ENCODE measurements at places on chromosomes 7 and 10.

- peak; percentile 50 for DNase-seq
These were observed 62.7 kb upstream of the RNF32 start for GRCh38 chr7:156577645-156578577.

DNA sequence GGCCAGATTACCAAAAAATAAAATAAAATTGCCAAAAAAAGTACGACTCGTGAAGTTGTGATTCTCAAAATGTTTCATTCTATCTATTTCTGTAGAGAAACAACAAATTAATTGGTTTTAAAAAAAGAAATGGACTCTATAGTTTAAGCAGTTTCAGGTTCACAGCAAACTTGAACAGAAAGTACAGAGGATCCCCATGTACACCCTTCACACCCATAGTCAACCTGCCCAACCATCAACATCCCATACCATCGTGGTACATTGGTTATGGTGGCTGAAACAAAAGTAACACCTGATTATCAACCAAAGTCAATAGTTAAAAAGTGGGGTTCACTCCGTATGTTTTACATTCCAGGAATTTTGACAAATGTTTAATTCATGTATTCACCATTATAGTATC, 496.1 kb downstream of the ANKRD7 start:
- no peak for DNase-seq

- no peak for DNase-seq
These were observed 98.1 kb downstream of the LRRC4 start for GRCh38 chr7:127933146-127933545.

DNA sequence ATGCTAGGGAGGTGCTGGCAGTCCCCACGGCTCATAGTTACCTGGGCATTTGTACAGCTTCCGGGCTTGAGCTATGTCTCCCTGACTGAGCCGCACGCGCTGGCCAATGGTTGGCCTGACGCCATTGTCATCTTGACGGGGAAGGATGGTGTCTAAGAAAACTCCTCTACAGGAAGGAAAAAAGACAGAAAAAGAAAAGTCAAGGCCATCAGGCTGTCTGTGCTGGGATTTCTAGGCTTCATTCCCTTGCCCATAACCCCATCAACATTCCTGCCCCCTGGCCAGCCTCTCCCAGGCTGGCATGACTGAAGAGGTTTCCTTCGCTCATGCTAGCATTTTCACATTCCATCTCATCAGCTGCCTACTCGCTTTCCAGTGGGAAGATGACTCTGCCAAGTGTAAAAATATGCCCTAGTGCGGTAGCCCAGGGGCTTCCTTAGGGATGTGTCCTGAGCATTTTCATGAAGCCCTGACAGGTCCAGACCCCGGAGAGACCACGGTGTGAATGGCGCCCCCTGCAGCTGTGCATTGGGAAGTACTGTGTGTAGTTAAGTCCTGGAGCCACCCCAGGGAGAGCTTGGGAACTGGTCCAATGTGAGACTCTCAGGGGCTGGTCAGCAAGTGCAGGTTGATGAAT, 54.5 kb upstream of the OPALIN start:
- DNase-seq: no peak

GRCh38 chr7:1925349-1925748, 255.3 kb downstream of the ELFN1 start:
- peak; percentile 46 for DNase-seq

DNA sequence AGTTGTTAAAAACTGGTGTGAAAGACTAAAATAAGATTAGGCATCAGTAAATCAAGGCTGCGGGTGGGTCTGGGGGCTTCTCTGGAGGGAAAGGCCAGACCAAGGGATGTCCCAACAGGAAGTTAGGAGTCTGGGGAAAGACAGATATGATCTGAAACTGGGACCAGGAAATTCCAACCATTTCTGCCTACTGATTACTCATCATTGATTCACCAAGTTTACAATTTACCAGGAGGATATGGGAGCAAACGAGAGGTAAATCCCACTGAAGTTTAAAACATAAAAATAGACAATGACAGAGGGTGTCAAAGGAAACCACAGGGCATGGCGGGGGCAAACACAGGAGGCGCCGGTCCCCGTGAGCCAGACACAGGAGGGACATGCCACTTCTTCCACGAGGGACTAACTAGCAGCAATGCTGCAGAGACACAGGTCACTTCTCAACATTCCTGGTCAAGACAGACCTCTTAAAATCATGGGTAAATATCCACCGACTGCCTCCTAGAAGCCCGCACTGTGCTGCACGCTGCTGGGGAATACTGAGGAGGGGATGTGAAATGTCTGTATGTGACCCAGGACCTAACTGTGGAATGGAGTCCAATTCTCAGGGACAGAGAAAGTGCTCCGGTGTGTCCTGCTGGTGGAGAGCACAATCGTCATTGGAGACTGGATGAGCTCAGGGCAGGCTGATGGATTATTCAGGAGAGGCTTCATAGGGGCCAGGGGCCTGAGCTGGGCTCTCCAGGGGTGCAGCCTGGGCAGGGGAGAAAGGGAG, 153.4 kb upstream of the KLF14 start:
- no peak for DNase-seq

DNA sequence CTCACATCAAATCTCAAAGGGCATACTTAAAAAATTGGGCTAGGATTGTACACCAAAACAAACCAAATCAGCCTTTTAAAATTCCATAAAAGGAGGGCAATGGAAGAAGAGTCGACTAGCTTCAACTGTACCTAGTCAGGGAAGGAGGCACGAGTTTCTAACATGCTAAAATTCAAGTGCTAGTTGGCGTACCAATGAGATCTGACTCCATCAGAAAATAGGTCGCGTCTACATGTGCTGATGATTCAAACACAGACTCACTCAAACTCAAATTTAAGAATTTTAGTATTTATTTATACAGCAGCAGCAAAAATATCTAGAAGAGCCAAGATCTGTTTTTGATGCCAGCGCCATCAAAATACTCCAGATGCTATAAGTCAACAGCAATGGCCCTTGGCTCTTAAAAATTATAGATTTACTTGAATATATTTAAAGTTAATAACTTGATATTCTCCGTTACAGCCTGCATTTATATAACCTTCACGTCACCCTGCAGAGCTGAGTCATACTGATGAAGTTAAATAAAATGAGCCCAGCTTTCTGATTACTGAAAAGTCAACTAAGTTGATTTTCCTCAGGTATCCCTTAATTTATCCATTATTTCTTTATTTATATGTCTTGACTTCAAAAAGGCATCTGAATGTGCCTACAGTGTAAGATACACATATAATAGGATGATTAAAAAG, 302.1 kb upstream of the IMMP2L start:
- no peak for DNase-seq

DNA sequence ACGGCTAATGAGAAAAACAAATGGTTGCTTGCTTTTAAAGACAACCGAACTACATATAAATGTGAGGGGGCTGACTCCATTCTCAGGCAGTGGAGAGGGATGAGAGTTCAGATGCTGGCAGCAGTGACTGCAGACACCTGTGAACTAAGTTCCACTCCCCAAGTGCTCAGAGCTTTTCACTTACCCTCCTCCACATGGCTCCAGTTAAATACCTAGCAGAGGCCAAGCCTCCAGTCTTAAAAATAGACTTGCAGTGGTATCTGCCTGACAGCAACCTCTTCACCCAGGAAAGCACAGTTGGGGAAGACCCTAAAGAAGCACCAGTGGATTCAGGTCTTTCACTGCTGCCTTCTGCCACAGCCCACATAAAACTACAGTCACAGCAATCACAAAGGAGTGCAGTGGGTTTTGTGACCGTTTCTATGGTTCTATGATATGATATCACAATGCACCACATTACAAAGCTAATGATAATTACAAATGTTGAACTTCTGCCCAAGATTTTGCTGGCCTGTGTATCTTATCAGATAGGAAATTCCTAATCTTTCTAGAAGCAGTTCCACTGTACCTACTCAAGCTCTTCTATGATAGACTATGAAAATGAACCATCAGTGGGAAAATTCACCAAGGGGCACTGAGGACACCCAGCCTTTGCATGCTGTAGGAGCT, 3.3 kb upstream of the ABLIM1 start:
- no peak for DNase-seq

- DNase-seq: no peak
These were observed 28.6 kb downstream of the LSMEM1 start for GRCh38 chr7:112509402-112509801.

- DNase-seq: no peak
These were observed 548.3 kb downstream of the SORCS3 start for GRCh38 chr10:105189463-105189800.

- DNase-seq: no peak
These were observed 120.3 kb downstream of the WNT2 start for GRCh38 chr7:117202511-117202910.

- DNase-seq: no peak
These were observed 213.9 kb upstream of the PPP2R2D start for GRCh38 chr10:131686781-131687420.

- DNase-seq: no peak
These were observed 5.3 kb downstream of the PPP1R3C start for GRCh38 chr10:91627344-91628102.

DNA sequence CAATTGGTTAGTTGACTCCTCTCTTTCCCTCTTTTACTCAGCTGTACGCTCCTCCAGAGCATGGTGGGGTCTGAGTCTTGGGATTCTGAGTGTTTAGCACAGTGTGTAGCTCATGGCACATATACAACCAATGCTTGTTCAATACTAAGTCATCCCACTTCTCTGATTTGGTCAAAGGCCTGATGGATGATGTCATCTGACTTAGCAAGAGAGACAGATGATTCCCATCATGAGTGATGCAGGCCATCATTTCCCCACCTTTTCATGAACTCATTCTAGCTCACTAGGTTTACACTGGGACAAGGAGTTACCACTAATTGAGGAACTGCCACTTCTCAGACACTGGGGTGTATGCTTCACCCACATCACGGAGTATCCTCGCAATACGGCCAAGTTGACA, 3.8 kb downstream of the ICA1 start:
- DNase-seq: no peak

GRCh38 chr10:124955243-124955642, 13.3 kb downstream of the ZRANB1 start:
- no peak for DNase-seq

- no peak for DNase-seq
These were observed 115.6 kb downstream of the LHFPL3 start for GRCh38 chr7:104444017-104444416.
